H7 (cell line): ENCODE measurements at places on chromosomes 13 and 19. TPM values are rescaled to one million over a fixed set of nuclear protein-coding genes. Genes with fewer than 3 reads are reported as not detected.
A peak's percentile ranks its signal among the peaks of the same experiment; 100 is the strongest.

GRCh38 chr13:107585469-107586180, 629.7 kb downstream of the LIG4 start:
- no peak for DNase-seq

DNA sequence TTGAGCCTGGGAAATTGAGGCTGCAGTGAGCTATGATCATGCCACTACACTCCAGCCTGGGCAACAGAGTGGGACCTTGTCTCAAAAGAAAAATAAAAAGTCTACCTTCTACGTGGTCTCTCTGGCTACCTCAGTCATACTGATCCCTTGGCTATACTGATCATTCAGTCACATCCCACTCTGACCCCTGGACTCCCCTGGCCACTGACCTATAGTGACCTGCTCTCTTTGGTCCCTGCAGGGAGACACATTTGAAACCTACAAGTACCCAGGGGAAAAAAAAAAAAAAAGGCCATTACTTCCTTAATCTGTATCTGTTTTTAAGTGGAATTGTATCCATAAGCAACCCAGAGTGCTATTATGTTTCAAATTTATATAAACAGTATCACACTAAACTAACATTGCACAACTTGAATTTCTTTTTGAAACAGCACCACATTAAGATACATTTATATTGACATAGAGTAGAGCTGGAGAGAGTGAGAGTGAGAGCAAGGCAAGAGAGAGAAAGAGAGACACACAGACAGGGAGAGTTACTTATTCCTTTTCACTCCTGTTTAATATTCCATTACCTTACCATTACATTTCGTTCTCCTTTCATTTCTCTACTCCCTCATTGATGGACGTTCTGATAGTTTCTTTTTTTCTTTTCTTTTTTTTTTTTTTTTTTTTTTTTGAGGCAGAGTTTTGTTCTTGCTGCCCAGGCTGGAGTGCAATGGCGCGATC, 23.7 kb upstream of the CERS4 start:
- no peak for DNase-seq

DNA sequence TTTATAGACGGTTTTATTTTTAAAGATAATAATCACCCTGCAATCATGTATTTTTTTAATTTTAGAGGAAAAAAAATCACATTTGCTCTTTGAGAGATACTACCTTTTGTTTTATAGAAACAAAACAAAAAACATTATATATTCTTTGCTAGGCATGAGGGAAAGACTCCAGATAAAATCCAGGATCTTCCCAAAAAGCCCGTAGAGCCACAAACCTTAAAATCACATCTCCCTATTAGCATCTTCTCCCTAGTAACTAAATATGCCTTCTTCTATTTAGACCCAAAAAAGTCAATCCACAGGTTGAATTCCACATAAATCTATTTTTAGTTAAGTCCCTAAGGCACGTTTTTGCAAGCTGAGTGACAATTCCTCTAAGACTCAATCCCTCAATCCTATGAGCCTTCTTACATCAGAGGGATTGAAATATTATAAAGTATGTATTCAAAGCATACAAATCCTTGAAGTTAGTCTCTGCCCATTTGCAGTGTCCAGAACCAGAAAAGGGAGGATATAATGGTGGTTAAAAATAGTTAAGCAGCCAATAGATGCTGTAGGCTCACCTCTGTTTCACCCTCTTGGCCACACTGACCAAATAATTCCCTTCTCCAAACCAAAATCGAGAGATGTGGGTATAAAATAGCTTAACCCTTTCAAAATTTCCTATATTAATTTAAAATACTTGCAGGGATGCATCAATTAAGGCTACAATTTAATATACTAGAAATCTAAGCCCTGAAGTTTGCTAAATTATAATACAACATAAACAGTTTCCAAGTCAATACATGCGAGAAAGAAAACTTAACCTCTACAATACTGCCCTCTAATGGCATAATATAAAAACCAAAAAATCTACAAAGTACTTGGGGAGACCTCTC, 64.0 kb downstream of the SERP2 start:
- DNase-seq, result no peak

- DNase-seq, result no peak
These were observed 100.0 kb downstream of the TRPC4 start for GRCh38 chr13:37769545-37769944.

DNA sequence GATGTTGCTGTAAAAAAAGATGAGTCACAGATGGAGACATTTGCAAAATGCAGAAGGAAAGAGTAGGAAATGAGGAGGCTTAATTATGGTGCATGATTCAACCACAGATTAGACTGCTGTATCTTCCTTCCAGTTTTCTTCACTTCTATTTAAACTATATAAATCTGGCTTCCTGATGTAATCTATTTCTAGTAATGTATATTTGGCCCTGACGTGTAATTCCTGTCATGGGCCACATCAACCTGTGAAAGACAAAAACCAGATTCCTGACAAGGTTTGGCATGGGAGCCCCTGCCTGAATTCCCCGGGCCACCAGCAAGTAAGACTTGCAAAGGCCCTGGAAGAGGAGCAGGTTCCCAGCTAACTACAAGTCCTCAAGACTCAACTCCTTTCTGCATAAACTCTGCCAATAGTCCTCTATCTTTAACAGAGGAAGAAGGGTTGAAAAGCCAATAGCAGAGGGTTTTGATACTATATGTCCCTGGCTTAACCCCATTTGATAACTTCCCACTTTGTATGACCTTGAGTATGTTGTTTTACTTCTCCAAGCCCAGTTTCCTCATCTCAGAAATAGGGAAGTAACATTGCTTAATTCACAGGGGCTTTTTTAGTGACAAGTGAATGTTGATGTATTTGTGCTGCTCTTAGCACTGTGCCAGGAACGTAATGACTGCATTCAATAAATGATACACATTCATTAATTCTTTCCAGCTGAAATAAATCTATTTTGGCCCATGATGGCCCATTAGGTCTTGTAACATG, 172.7 kb downstream of the SPRY2 start:
- no peak for DNase-seq

GRCh38 chr13:88617176-88617575, 946.0 kb downstream of the SLITRK5 start:
- DNase-seq, result no peak

DNA sequence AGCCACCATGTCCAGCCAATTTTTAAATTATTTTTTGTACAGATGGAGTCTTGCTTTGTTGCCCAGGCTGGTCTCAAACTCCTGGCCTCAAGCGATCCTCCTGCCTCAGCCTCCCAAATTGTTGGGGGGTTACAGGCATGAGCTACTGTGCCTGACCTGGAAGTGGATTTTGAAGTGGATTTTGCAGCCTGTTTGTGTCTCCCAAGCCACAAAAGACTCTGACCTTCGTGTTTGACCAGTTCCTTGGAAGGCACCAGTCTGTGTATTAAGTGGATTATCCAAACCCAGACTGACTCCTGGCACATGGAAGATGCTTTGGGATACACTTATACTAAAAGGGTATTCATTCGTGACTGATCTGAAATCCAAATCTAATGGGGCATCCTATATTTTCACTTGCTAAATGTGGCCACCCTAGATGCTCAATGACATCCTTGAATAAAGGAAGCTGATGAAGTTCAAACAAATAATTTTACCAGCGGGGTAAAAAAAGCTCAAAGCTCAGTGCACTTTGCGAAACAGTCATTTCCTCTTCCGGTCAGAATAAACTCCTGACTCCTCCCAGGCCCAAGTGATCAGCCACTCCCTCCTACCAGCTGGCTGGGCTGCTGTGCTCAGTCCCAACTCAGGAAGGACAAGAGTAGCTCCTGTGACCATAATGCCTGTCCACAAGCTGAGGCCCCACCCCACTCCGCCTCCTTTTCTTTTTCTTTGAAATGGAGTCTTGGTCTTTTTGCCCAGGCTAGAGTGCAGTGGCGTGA, 32.6 kb upstream of the GATAD2A start:
- DNase-seq, result no peak

- DNase-seq, result no peak
These were observed 23.1 kb downstream of the GAS6 start for GRCh38 chr13:113840541-113841352.

- no peak for DNase-seq
These were observed 11.2 kb downstream of the AP3D1 start for GRCh38 chr19:2140138-2140569.

DNA sequence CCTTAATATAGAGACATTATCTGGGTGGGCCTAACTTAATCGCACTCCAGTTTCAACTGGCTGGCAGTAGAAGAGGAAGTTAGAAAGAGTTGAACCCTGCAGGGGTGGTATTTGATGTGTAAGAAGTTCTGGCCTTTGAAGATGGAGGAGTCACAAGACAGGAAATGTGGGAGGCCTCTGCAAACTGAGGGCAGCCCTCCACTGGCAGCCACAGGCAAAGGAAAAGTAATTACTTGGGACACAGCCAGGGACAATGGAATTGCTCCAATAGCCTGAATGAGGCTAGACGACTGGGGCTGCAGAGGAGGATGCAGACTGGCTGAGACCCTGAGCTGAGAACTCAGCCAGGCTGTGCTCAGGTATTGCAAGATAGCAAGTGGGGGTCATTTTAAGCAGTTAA, 703.3 kb upstream of the ARGLU1 start:
- peak; percentile 35 for DNase-seq

DNA sequence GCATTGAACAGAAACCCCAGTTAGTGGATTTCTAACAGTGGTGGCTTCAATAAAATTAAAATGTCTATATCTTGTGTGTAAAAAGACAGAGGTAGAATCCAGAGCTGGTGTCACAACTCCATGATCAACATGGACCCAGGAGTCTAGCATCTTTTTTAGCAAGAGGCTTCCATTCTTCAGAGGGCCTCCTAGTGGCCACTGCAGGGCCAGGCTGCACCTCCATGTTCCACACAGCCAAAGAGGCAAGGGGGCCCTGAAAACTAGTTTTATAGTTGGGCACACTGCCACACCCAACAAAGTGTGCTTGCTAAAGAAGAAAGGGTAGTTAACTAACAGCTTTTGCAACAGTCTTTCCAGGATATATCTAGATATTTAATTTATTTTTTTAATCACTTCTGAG, 12.9 kb downstream of the N4BP2L1 start:
- DNase-seq, result peak; percentile 61

DNA sequence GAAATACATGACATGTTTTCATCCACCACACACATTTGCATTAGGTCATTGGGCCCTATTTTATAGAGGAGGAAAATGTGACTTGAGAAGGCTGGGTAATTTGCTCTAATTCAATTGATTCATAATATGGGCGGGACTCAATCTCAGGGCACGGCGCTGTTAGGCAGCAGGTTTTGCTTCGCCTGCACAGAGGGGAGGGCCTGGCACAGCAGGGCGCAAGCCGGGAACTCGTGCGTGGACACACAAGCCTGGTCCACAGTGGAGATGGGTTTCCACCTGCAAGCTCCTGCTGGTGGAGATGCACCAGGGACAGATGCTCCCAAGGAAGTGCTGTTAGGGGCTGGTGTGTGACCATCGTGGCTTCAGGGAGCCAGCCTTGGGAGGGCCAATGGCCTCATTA, 58.4 kb upstream of the MTIF3 start:
- no peak for DNase-seq

DNA sequence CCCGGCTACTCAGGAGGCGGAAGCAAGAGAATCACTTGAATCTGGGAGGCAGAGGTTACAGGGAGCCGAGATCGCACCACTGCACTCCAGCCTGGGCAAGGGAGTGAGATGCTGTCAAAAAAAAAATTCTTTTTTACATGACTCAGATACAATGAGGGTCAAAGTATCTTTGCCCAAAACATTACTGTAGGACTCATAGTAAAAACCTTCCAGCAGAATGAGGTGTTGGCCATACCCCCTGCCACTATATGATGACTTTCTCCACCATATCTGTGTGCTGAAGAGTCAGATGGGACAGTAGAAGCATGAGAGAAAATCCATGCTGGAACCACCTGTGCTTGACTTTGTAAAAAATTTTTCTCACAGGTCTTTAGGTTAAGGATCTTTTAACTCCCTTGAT, 86.7 kb downstream of the COL4A2 start:
- DNase-seq, result no peak

DNA sequence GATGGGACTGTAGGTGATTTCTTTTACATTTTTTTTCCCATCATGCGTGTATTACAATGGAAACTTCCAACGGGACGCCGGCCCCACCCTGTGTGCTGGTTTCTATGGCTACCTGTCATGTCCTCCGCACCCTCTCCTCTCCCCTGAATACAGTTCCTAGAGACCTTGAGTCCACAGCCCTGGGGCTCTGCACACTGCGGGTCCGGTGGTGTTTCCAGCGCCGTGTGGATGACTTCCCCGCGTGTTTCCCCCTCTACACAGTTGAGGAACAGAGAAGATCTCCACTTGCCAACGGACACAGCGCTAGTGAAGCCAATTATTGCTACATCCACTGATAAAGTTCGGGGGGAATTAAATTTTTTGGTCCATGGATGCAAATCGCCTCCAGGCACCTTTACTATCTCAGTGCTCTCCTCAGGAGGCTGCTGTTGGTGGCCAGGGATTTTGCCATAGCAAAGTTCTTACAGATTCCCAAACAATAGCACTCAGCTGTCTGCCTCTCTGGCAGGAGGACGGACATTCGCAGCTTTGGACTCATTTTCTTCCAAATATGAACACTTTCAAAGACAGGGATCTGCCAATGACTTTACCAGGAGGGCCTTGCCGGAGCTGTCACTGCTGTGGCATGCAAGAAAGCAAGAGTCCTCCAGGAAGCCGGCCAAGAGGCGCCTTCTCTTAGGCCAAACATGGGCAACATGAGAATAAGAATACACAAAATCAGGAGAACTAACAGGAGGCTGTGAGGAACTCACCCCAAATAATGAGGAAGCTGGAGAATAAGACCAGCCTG, 39.3 kb upstream of the GAS6 start:
- DNase-seq, result no peak

GRCh38 chr19:4342314-4342614, 1.1 kb upstream of the MPND start:
- no peak for DNase-seq

- no peak for DNase-seq
These were observed 97.2 kb upstream of the IPO5 start for GRCh38 chr13:97856304-97856675.

- DNase-seq, result no peak
These were observed 375.4 kb upstream of the SLITRK6 start for GRCh38 chr13:86174622-86175021.

DNA sequence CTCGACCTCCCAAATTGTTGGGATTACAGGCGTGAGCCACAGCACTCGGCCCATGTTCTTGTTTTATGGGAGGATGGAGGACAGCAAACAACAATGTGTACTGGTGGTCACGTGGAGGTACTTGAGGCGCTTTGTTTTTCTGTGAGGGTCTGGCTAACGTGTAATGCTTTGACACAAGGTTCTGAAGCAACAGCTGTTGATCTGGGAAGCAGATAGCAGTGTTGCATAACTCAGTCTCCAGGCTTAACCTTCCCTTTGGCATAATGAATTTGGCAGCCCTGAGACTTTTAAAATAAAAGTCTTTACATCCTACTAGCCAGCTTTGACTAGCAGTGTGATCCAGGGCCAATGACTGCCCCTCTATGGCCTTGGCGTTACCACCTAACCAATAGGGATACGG, 6.9 kb upstream of the ZNF580 start:
- peak; percentile 16 for DNase-seq

TMC4 gene
- total RNA-seq, result 1.9 and 2.8 TPM in 2 replicates

CACNG7 gene
- total RNA-seq, result 3.8 and 4.5 TPM in 2 replicates

LILRB3 gene
- total RNA-seq, result not detected in 2 replicates

ZNF556 gene
- total RNA-seq, result under 0.01 TPM in 2 replicates
